ENCODE measurements at places on chromosomes 1 and 21.

- no peak for DNase-seq
Observed at GRCh38 chr1:36705629-36706028, 222.9 kb upstream of the CSF3R start.

DNA sequence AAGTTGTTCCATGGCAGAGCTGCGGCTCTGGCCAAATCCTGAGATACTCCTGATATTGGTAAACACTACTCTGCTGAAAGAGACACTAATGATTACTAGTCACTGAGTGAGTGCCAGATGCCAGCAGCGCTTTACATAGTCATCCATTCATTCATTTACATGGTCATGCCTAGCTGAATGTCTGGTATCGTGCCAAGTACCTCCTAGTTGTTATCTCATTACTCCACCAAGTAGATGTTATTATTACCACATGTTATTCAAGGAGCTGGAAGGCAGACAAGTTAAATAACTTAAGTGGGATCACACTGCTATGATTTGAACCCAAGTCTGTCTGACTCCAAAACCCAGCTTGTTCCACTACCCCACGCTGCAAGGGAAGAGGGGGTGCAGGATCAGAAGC lies 4.7 kb downstream of the OLFML2B start:
- no peak for DNase-seq

GRCh38 chr21:39094847-39095579 lies 88.2 kb downstream of the PSMG1 start:
- DNase-seq: no peak

- DNase-seq: no peak
Observed at GRCh38 chr1:219387211-219387610, 213.5 kb downstream of the LYPLAL1 start.

GRCh38 chr21:39911286-39912199 lies 44.3 kb downstream of the PCP4 start:
- no peak for DNase-seq

DNA sequence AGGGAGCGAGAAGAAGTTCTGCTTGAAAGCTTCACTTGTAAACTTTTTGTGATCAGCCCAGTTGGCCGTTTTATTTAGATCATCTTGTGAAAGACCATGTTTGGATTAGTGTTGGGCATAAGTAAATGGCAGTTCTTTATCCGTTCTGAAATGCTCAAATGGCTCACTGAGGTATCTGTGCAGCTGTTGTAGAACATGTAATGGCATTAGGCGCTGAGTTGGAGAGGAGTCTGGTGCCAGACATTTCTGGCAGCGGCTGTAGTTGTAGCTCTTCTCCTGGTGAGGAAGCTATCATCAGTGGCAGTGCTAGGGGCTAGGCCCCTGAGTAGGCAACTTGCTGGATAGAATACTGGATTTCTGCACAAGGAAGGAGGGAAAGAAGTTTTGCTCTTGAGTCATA lies 321.6 kb downstream of the LMO4 start:
- DNase-seq: no peak

GRCh38 chr1:167631936-167632614 lies 2.0 kb downstream of the RCSD1 start:
- DNase-seq: no peak

GRCh38 chr21:15309022-15309590 lies 244.3 kb upstream of the NRIP1 start:
- DNase-seq: no peak

- no peak for DNase-seq
Observed at GRCh38 chr1:2986549-2987305, 34.5 kb upstream of the ACTRT2 start.

DNA sequence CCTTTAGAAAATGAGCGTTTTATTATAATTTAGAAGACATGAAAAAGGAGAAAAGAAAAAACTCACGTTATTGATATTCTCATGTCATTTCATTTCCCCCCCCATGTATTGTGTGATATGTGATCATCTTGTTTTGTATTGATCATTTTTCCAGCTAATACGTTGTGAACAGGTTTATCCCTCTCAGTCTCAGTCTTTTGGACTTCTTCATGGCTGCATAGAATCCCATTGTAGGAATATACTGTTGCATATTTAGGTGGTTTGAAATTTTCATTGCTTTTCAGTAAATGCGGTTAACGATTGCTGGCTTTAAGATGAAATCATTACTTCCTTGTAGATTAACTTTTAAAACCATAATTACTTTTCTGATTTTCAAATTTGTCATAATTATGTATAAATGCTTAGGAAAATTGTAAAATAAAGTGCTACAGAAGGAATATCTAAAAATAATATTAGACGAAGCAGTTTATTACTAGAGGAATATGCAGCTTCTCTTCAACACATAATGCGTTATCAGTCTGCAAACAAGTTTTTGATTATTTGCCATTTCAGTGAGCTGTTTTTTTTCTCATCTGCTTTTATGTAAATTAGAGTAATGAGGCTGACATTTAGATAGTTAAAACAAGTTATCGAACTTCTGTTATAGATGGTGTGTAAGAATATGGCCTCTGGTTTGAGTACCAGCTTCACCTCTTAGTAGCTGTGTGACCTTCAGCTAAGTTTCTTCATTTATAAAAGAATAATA lies 1.8 kb downstream of the SON start:
- DNase-seq: no peak

GRCh38 chr1:232704256-232704655 lies 74.3 kb upstream of the SIPA1L2 start:
- DNase-seq: no peak

- DNase-seq: no peak
Observed at GRCh38 chr21:42226626-42227025, 7.7 kb downstream of the ABCG1 start.

- no peak for DNase-seq
Observed at GRCh38 chr1:151157067-151157531, 650 bp downstream of the TNFAIP8L2 start.

DNA sequence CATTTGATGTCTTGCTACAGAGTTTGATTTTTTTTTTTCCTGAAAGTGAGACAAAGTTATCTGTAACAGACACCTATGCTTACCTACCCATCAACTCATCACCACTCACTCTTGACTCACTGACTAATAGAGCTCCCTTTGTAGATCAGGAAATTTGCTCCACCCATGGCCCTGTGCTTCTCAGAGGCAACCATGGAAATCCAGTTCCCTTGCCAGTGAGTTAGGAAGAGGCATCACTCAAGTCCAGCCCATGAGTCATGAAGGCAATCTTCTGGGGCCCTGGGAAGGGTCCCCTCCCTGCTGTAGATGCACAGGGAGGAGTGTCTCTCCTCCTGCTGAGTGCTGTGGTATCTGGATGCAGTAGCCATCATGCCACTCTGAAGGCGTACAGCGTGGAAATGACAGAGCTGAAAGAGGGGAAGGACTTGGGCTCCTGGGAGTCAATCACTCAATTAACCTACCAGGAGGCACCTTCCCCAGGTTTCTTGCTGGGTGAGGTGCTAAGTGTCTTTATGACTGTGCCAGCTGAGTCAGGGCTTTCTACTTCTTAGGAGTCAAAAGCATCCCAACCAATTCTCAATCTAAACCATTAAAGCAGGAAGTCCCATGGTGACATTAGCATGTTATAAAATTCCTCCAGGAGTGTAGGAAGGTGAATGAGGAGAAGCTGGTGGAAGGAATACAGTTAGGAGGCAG lies 56.1 kb downstream of the DNTTIP2 start:
- no peak for DNase-seq
